BJ (cell line): ENCODE measurements at places on chromosomes 2 and 18.

DNA sequence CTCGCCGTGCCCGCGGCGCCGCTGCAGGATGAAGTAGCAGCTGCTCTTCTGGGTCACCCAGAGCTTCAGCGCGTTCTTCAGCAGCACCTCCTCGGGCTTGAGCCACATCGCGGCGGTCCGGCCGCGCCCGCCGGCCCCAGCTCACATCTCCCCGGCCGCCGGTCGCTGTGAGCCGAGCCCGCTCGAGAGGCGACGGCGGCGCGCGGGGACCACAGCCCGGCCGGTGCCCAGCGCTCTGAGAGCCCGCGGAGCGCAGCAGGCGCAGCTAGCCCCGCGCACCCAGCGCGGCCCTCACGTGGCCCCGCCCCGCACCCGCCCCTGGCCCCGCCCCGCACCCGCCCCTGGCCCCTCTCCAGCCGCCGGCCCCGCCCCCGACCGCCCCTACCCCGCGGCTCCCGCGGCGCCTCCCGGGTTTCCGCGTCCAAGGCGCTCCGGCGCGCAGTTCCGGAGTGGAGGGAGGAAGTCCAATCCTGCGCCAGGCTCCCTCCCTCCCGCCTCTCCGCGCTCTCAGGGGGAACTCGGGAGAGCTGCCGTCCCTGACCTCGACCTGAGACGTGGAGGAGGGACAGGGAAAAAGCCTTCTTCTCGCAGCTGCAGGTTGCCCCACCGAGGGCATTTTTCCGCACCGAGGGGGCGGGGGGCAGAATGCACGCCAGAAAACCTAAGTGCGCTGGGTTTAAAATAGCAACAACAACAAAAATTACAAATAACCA is at the start of gene TBC1D8:
Gene TBC1D8, minus strand, starts transcription at position 237 of the 713 bp plus-strand sequence. Its CDS starts 129 bp downstream, at position 108.
- DNase-seq: no peak

GRCh38 chr2:122491011-122491410 is 735.6 kb downstream of the TSN start:
- no peak for DNase-seq

DNA sequence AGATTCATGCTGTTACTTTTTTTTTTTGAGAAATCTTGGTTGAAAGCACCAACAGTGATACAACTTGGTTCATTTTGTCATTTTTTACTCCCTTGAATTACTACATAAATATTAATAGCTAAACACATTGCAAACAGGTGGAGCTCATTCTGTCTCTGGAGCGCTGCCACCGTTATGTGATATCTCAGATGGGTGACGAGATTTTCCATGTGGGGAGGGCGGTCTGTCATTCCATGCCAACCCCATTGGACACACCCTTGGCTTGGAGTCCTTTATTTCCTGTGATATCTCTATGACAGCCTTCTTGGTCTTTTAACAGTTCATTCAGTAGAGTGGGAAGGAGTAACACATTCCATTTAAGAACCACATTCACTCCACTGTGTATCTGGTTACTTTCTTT is 794.8 kb downstream of the SATB2 start:
- DNase-seq: no peak

DNA sequence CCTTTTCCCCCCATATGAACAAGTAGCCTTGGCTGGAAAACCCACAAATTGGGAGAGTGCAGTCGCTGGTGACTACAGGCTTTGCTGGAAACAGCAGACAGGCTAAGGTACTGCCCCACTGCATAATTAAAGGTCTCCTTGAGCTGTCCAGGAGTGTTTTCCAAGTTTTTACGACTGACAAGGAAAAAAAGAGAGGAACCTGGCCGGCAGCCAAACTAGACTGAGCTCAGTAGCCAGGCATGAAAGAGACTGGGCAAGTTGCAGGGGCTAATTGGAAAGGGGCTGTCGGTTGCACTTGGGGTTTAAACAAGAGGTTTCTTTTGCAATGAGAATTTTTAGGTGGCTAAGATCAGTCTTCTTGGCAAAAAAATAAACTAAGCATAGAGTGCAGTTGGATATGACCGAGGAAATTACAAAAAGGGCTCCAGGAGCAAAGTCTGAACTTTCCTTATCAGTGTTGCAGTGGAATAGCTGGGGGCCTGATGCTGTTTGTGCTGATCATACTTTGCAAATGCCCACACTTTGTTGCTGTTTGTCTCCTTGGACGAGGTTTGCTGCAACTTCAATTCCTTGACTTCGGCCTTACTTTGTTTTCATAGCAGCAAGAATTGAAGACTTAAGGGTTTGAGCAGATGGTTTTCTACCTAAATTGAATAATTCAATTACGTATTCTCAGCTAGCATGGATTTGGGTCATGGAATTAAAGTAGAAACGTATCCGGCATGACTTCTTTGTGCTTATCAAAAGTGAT is 2.1 kb downstream of the GULP1 start:
- DNase-seq: no peak

DNA sequence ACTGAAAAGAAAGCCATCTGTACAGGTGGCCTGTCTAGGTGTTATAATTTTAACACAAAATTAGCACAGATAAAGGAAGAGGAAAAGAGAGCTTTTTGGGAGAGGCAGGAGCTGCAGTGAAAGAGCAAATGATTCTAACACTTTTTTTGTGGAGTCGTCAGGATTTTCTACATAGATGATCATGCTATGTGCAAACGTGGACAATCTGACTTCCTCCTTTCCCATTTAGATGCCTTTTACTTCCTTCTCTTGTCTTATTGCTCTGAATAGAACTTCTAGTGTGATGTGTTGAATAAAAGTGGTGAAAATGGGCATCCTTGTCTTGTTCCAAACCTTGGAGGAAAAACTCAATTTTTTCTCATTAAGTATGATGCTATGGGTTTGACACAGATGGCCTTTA is 334.5 kb downstream of the NBAS start:
- no peak for DNase-seq

DNA sequence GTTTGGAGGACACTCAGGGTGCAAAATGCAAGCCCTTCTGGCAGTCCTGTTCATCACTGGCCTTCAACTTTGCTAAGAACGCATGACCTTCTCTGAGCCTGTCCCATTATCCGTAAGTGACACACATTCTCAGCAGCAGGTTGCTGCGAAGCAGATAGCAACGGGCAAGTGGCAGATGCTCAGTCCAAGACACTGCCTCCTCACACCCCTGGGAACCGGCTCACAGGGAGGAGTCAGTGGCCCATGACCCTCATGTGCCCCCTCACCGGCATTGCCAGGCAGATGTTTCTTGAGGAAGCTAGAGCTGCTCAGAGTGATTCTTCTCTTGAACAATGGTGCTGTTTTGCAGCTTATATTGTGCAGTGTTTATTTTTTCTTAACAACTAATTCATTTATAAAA is 737.2 kb upstream of the HS6ST1 start:
- DNase-seq: no peak

GRCh38 chr2:132975193-132976105 is 305.4 kb upstream of the LYPD1 start:
- no peak for DNase-seq

GRCh38 chr2:86794861-86795260 is 4.1 kb upstream of the CD8A start:
- DNase-seq: no peak

GRCh38 chr2:191009541-191010374 is 4.2 kb downstream of the STAT1 start:
- no peak for DNase-seq

DNA sequence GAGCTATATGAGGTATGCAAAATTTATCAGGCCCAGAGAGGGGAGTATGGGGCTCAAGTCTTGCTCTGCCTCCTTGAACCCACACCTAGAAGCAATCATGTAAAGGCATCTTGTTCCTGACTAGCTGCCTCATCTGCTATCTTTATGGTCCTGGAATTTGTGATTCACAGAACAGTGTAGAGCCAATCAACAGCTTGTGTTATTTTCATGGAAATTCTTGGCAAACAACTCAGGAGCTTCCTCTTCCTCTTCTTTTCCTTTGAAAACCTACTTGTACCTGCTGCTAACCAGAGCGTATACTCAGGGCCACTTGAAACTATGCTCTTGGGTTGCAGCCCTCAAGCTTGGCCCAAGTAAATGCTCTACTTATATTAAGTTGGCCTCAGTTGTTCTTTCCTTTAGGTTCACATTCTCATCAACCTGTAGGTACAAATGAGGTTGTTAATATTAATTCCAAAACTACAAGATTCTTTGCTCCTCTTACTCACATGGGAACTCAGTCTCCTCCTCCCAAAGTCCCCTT is 3.5 kb upstream of the NOSTRIN start:
- no peak for DNase-seq

DNA sequence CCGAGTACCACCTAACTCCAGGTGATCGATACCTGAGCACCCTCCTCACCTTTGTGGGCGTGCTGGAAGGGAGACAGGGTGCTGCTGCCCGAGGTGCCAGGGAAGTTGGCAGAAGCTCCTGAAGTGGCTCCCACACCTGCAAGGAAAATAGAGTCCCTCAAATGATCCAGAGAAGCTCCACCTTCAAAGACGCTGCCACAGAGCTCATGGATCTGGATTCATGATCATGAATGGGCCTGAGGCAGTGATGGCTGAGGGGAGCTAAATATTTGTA is 76.5 kb downstream of the EDAR start:
- DNase-seq: no peak

DNA sequence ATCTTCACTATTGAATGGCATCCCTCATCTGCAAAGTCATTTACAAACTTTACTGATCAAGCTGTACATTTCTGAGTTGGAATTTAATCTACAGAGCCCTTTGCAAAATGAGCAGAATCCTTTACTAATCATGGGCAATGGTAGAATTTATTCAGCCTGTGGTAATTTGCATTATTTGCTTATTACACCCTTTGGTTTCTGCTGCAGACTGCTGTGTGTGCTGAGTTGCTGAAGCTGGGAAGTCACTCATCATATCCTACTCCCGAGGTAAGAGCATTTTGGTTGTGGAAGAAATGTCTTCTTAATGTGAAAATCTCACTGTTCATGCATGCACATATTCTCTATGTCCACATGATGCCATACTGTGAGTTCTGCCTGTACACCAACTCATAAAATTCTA is 357.4 kb upstream of the SLC39A10 start:
- DNase-seq: no peak

DNA sequence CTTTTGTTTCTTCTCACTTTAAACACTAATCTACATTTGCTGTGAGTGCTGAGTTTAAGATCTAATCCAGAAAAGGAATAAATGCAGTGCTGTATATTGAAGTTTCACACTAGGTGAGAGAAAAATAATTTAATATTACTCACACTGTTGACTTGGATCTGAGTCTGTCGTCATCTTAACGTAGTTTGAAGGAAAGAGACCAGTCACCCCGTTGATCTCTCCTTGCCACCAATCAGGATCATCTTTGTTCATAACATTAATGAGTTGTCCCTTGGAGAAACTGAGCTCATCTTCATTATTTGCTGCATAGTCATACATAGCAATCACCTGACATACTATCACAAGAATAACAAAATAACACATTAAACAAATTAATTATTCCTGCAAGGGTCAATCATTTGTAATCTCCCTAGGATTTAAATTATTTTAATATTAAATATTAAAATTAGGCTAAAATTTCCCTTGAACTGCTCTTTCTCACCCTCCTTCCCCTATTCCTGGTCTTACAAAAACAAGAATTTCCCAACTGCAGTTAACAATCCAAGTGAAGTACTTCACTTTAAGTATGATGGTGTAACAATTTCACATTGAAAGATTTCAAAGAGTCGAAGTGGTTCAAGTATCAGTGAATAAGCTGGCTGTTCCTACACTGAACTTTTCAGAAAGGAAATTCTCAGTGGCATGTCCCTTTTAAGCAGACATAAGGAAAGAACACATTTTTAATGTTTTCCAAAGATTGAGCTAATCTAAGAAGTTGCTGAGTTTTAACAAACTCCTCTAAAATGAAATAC is 71.3 kb downstream of the FAM228A start:
- no peak for DNase-seq

DNA sequence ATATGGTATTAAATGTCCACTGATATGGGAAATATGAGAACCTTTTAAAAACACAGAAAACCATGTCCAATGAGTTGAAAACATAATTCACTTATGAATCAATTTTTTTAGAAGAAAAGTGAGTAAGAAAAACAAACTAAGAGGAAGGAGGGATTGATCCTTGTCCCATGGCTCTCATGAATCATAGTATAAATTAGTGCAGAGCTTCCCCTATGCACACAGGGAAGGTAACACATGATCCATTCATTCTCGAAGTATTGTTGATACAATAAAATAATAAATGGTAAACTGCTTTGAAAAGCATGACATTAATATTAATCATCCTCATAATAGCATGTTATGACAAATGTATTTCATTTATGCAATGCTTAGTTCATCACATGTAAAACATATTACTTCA is 872.0 kb upstream of the CNTNAP5 start:
- no peak for DNase-seq

GRCh38 chr2:85812094-85812735 is 58.4 kb downstream of the ATOH8 start:
- no peak for DNase-seq

GRCh38 chr2:11411768-11412448 is 54.1 kb downstream of the E2F6 start:
- DNase-seq: no peak

GRCh38 chr2:14756122-14756541 is 123.6 kb downstream of the LRATD1 start:
- DNase-seq: no peak

- peak; percentile 53 for DNase-seq
Observed at GRCh38 chr2:239348563-239349452, 52.0 kb downstream of the HDAC4 start.

DNA sequence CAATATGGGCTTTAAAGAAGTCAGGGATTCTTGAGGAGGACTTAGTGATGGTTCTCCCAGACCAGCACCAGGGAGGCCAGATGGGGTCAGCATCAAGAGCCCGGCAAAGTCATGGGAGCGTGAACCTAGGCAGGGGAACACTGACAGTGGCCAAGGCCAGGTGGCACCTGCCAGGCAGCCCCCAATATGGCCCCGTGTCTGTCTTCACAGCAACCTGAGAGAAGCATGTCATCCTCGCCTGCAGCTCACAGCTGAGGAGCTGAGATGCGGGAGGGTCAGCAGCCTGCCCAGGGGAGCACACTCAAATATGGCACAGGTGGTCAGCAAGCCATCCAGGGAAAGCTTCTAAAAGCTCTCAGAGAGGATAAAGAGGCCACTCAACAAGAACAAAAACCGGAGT is 105.7 kb upstream of the GPC1 start:
- DNase-seq: no peak

DNA sequence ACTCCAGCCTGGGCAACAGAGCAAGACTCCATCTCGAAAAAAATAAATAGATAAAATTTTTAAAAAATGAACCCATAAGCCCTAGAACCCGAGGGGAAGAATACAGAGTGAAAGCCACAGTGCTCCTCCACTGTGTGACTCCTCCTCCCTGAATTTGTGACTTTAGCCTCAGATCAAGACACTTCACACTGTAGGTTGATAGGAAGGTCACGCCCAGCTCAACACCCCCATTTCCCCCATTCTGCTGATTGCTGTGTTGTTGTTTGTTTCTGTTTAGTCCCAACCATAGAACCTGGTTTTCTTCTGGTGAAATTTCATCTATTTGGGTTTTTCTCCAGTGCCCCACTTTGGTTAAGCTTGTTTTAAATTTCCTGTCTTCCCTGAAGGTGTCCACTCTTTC is 102.2 kb downstream of the VIT start:
- no peak for DNase-seq
